ENCODE measurements at places on chromosomes 5 and 9.

GRCh38 chr9:83440641-83441040 is 97.6 kb downstream of the FRMD3 start:
- DNase-seq: no peak

- DNase-seq: no peak
Observed at GRCh38 chr5:97133101-97133500, 9.3 kb downstream of the LIX1 start.

GRCh38 chr9:133226219-133227171 is 17.4 kb upstream of the OBP2B start:
- no peak for DNase-seq

GRCh38 chr9:14687042-14687719 is 6.1 kb downstream of the ZDHHC21 start:
- peak; percentile 2 for DNase-seq

DNA sequence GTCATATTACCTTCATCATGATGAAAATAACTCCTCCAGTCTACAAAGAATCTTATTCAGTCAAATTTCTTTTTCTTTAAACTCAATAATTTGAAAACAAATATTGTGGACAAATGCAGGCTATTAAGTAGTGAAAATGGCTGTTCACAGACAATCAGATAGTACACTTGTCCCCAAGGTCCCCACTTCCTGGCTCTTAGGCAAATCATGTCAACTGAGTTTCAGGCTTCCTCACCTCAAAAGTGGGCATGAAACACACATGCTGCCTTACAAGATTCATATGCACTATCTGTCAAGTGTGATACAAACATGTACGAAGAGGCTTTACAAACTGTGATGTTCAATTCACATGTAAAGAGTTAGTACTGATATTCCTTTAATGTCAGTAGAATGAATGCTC is 385.2 kb upstream of the SEMA6A start:
- DNase-seq: no peak

- DNase-seq: peak; percentile 34
Observed at GRCh38 chr5:150412319-150413175, at the start of gene CD74. Gene CD74 (minus strand): TSS chr5:150412910. CDS start chr5:150412749, 161 bp downstream.

GRCh38 chr5:134145779-134146581 is 30.8 kb downstream of the SKP1 start:
- DNase-seq: peak; percentile 78

DNA sequence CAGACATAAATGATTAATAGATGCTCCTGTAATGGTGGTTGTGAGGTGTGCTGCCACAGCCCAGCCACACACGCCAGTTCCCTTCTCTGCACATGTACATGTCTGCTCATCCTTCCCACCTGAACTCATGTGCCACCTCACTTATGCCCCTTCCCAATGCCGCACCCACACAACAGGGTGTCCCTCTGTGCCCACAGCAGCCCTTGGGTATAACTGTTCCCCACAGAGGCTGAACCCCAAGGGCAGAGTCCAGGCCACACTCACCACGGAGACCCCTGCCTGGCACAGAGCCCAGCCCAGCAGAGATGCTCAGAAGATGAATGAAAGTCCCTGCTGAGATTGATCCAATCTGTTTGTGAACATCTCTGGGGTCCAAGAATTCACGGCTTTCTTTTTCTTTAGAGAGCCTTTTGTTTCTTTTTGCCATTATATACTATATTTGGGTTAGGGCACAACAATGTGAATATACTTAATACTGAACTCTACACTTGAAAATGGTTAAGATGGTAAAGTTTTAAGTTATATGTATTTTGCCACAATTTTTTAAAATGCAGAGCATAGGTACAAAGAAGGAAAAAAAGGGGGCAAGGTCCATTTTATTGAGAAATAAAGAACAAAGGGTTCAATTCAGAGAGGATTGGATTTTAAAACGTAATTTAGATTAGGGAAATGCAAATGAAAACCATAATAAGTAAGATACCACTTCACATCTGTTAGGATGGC is 29.6 kb downstream of the IRF1 start:
- no peak for DNase-seq

DNA sequence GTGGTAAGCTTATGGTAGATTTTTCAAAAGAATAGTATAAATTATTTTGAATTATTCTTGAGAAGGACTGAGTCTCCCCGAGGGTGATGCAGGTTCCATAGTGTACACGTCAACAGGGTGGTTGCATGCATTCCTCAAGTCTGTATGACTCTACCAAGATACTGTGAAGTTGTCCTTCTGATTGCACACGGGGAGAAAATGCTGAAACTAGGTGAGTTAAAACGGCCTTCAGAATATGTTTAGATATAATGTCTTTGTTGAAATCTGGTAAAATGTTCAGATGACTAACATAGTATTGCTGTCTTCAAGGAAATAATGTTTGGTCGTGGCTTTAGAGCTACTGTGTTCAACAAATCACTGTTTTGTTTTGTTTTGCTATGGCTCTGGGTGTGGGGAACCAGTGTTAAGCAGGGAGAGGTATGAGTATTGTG is 22.4 kb upstream of the TNFAIP8 start:
- DNase-seq: no peak

DNA sequence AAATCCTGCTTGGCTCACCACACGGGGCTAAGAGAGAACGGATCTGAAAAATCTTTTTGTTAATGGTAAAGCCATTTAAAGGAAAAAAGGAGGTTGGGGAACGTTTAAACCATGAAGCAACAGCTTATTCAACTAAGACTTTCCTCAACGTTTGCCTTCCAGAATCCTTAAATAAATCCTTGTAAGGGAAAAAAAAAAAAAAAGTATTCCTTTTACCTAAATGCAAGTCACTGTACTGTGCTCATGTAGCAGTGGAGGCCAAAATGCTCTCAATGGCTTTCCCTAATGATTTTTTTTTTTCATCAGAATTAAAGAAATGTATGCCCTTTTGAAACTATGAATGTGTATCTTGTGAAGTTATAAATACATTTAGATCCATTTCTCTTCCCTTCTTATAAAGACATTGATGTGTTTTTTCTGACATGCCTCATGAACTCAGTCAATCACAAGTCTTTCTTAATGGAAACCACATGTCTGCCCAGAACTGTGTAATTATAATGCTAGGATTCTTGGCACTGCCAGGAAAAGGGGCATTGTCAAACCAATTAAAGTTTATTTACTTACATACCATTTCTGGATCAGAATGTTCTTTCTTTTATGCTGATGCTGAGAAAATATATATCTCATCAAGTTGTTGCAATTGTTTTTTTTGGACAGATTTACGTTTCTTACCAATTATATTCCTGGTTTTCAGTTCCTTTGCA is 107.5 kb downstream of the EBF1 start:
- no peak for DNase-seq

DNA sequence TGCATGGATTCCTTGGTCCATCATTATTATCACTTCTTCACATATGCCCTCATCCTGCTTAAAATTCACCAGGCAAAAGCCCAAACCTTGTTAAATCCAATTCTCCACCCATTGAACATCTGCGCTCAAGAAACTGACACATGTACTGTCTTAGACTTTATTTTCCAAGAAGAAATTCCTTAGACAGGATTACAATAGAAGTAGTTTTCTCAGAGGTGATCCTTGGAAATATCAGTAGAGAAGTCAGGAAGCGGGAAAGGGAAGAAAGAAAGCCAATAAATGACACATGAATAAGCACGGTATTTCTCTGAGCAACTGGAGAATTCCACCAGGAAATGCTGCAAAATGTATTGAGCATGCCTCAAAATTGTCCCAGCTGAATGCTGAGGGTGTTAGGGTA is 90.2 kb downstream of the FOXD1 start:
- no peak for DNase-seq

GRCh38 chr9:93612796-93613154 is 36.4 kb downstream of the PHF2 start:
- no peak for DNase-seq

DNA sequence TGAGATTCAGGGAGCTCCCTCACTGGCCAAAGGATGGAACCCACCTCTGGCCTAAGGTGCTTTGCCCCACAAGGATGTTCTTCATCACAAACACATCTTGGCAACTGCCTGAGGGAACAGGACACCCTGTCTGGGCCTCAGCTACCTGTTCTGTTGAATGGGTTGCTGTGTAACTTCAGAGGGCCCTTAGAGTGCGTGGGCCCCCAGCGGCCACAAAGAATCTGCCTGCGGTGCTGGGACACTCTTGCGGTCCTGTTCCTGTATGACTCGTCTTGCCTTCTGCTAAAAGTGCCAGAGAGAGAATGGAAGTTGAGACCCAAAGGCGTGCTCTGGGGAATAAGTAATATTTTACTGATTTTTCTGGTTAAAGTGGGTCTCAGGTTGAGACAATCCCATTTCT is 14.1 kb upstream of the RPL26L1 start:
- no peak for DNase-seq

DNA sequence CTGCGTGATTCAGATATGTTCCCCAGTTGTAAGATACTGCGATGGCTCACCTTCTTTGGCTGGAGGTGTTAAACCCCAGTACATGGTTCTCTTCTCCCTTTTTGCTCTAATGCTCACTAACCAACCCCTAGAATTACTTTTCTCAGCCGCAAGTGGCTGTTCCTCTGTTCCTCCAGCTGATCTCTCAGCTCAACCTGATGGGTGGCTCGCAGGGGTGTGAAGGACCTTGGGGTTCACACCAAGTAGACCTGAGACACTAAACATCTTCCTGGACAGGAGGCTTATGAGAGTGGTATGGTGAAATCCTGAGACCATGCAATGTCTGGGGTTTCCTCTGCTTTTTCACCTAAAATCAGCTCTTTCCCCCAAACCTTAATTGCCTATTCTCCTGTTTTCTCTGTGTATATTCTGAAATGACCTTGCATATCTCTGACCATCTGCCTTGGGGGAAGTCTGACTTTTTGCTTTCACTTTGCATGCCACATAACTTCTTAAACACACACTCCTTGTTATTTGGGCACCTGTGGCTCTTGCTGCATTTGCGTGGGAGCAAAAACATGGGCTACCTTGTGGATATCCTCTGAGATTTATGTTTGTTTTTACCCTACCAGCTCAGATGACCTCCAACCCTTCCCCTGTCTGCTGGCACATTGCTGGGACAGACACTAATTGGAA is 15.9 kb upstream of the IFNA14 start:
- DNase-seq: no peak

DNA sequence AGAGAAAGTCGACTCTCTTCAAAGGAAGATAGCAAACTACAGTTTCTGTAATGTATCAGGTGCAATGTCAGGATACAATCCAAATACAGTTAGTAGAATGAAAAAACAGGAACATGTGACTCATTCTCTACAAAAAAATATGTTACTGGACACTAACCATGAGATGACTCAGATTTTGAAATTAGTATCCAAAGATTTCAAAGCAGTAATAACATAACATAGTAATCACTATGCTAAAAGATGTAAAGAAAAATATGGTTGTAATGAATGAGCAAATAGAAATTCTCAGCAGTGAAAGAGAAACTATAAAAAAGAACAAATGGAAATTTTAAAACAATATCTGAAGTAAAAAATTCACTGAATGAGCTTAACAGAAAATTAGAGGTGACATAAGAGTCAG is 42.3 kb downstream of the SHOC1 start:
- DNase-seq: no peak
